Neuronal stem cell (in vitro differentiated cells): ENCODE measurements at places on chromosomes 5 and 9.

DNA sequence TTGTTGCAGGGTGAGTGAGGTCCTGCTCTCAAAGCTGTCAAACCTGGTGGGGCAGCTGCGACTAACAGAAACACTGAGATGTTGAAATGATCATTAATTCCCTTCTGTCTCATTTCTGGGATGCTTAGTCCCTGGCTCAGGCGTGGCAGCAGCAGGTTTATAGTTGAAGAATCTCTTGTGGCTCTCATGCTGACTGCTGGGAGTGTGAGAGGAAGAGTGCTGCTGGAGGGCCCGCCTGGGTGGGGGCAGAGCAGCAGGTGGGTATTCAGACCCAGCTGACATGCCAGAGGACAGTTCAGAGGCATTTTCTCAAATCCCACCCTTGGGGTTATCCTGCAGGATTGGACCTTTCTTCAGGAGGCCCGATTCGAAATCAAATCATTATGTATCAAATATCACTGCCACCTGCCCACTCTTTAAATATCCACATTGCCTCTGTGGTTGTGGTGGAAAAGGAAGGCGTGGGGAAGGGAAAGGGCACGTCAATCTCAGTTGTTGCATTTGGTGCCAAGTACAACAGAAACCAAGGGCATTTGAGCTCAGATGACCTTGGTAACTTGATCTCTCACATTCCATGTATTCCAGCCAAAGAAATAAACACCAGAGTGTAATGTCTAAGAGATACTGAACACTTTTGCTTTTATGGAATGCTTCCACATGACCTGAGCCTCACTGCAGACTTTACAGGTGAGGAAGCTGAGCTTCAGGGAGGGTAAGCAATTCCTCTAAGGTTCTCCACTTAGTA lies 224.3 kb downstream of the AOPEP start:
- no peak overlapping the region for H3K4me3 ChIP-seq
- peaks cover 10% of the 10 kb centered on the region for H3K4me1 ChIP-seq
- DNase-seq, result no peak
- no peak overlapping the region for H3K27ac ChIP-seq

GRCh38 chr5:134227259-134227658 lies 1.4 kb upstream of the PPP2CA start:
- H3K36me3 ChIP-seq, result no peaks in the 10 kb centered on the region
- no peaks in the 10 kb centered on the region for H3K27me3 ChIP-seq
- no peak overlapping the region for H3K4me3 ChIP-seq
- DNase-seq, result no peak
- H3K4me1 ChIP-seq, result peaks cover 9% of the 10 kb centered on the region

- no peaks in the 10 kb centered on the region for H3K36me3 ChIP-seq
- H3K27ac ChIP-seq, result peak overlapping the region; percentile 33
- no peaks in the 10 kb centered on the region for H3K27me3 ChIP-seq
- H3K4me1 ChIP-seq, result peaks cover 14% of the 10 kb centered on the region
- H3K4me3 ChIP-seq, result no peak overlapping the region
- DNase-seq, result peak; percentile 29
Measured at GRCh38 chr9:72524820-72525540, 3.6 kb downstream of the TMC1 start.

DNA sequence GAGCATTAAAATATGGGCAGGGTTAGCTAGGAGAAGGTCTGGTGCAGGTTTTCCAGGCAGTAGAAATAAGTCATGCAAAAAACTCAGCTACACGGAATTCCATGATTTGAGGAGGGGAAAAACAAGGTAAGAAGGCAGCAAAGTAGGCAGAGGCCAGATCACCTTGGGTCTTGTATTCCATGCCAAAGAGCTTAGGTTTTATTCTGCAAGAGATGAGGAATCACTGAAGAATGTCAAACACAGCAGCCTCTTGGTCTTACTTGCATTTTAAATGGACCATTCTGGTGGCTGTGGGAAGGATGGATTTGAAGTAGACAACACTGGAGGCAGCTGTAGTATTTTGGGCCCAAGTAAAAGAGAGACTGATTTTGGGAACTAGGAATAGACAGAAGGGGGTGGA lies 8.6 kb downstream of the TRPM3 start:
- H3K27me3 ChIP-seq, result no peaks in the 10 kb centered on the region
- H3K4me1 ChIP-seq, result peaks cover 5% of the 10 kb centered on the region
- H3K4me3 ChIP-seq, result no peak overlapping the region
- DNase-seq, result no peak
- no peaks in the 10 kb centered on the region for H3K36me3 ChIP-seq

DNA sequence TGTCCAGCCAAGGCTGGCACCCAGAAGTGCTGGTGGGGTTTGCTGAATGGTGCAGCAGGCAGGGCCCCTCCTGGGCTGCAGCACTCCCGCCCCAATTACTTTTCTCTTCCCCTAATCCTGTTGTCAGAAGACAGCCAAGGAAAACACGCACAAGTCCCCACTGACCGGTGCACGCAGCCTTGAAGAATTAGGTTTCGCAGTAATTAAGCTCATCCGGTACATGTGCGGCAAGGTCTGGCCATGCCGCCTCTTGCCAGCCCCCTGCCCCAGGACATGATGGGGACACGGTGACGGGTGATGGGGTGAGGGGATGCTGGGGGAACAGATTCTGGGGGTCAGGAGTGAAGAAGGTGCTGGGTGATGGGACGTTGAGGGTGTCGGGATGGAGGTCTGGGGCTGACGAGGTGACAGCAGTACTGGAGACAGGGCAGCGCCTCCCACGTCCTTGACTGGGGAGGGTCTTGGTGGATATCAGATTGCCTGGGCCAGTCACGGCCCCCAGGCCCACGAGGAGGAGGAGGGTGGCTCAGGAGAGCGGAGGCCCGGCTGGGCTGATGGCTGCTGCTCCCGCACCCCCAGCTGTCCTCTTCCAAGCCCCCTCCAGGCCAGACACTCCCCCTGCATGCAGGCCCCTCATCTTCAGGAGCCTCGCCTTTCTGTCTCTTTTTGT lies 34.9 kb downstream of the BARX1 start:
- H3K4me3 ChIP-seq, result no peak overlapping the region
- no peak overlapping the region for H3K27ac ChIP-seq
- no peaks in the 10 kb centered on the region for H3K4me1 ChIP-seq
- DNase-seq, result no peak

DNA sequence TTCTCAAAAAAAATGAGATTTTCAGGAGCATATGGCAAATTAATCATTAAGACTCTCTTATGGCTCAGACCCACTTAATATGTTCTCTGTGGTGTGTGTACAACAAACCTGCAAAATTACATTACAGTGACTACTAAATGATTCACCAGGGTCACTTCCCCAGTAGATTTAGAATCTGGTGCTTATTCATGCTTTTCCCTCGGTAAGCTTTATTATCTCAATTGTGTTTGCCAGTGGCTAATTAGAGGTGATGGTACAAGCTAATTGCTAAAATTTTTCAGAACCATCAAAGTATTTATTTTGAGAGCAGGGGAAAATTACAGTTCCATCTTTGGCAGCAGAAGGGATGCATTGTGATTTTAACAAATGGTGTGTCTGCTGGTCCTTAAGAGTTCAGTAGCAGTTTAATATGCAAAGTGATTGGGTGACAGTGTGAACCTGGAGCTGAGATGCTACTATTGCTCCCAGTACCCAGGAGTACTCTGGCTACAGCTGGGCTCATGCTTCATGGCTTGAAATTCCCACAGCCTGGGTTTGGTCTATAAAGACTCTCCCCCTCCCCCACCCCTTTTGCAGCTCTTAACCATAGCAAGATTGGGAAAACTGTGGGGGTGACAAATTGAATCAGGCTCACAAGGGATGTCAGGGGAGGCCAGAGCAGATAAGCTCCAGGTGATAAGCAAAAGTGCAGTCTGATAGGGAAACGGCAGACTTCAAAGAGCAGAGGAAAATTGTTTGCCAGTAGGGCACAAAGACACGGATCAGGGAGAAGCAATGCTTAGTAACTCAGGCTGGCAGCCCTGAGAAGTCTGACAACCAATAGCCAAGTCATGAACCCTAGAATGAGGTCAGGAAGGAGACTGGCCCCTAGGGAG lies 92.8 kb upstream of the RAD23B start:
- no peak overlapping the region for H3K27ac ChIP-seq
- H3K27me3 ChIP-seq, result no peaks in the 10 kb centered on the region
- no peak overlapping the region for H3K4me3 ChIP-seq
- no peak for DNase-seq
- H3K4me1 ChIP-seq, result no peaks in the 10 kb centered on the region
- H3K36me3 ChIP-seq, result no peaks in the 10 kb centered on the region

- H3K27me3 ChIP-seq, result no peaks in the 10 kb centered on the region
- peaks cover 47% of the 10 kb centered on the region for H3K4me1 ChIP-seq
- H3K36me3 ChIP-seq, result peaks cover 79% of the 10 kb centered on the region
- peak overlapping the region; percentile 83 for H3K27ac ChIP-seq
- no peak overlapping the region for H3K4me3 ChIP-seq
Measured at GRCh38 chr9:129146441-129146941, 31.6 kb downstream of the IER5L start.

DNA sequence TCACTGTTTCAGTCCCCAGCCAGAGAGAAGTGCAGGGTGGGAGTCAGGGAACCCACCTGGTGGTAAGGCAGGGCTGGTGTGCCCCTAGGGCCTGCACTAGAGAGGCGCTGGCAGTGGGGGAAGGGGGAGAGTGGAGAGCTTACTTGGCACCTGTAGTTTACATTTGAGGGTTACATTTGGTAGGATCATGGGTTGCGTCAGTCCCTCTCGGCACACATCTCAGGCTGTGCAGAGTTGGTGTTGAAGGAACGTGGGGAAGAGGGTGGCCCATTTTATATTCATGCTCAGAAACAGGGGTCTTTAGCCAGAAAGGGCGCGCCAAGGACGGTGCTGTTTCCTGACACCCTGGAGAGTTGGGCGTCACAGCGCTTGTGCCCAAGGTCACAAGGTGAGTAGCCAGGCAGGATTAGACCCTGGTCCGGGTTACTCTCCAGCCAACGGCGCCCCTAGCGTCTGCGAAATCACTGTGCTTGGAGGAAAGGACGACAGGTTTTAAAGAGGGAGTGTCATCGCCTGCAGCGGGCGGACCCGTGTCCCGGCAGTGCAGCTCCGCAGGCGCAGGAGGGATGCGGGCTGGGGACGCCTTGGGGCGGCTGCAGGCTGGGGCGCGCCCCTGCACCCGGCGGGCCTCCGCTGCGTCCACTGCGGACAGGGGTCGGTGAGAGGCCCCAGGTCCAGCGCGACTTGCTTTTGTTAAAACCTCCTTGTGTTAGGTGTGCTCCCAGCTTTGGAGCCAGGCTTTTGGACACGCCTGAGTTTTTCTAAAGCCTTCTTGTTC lies 272.6 kb downstream of the FANCC start:
- DNase-seq, result peak; percentile 69
- H3K4me1 ChIP-seq, result peaks cover 3% of the 10 kb centered on the region
- no peak overlapping the region for H3K4me3 ChIP-seq

- no peak for DNase-seq
- peaks cover 72% of the 10 kb centered on the region for H3K36me3 ChIP-seq
- no peaks in the 10 kb centered on the region for H3K27me3 ChIP-seq
- H3K4me1 ChIP-seq, result no peaks in the 10 kb centered on the region
Measured at GRCh38 chr9:94181408-94182181, 77.5 kb upstream of the ZNF169 start.

DNA sequence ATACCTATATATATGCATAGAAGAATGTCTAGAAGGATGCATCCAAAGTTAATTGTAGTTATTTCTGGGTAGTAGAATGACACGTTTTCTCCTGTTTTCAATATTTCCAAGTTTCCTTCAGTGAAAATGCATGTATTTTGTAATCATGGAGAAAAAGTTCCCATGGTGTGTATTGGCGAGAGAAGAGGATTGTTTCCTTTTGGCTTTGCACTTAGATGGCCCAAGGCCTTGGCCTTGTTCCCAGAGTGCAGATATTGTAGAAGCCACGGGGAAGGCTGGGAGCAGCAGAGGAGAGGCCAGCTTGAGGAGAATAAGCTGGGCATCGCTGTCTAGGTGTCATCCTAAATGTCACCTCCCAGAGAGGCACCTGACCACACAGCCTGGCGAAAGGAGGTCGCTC lies 44.0 kb downstream of the IRF1 start:
- no peak overlapping the region for H3K27ac ChIP-seq
- H3K36me3 ChIP-seq, result no peaks in the 10 kb centered on the region
- H3K27me3 ChIP-seq, result no peaks in the 10 kb centered on the region

- H3K4me3 ChIP-seq, result no peak overlapping the region
- H3K27me3 ChIP-seq, result no peaks in the 10 kb centered on the region
- H3K27ac ChIP-seq, result no peak overlapping the region
- H3K4me1 ChIP-seq, result peaks cover 9% of the 10 kb centered on the region
- no peaks in the 10 kb centered on the region for H3K36me3 ChIP-seq
Measured at GRCh38 chr5:74206579-74207550, 433.7 kb downstream of the ENC1 start.

DNA sequence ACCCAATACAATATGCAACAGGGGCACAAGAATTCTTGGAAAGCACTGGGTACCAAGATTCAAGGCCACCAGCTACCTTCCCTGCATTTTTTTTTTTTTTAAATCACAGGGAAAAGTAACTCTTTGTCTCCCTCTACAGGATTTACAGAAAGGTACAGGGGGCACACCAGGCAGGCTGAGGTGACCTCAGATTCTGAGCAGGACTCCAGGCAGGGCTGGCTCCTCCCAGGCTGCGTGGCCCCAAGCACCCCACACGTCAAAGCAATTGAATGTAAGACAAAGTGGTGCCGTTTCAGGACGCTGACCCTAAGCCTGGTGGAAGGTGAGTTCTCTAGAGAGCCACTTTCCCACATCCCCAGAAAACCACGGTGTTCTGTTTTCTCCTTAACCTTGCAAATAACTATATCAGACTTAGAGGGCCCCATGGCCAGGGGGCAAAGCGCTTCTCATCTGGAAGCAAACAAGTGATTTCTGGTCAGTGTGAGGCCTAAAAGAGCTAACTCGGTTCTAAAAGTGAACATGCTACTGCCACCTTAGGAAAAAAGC lies 222.6 kb downstream of the ROR2 start:
- no peaks in the 10 kb centered on the region for H3K4me1 ChIP-seq
- peak; percentile 46 for DNase-seq
- H3K36me3 ChIP-seq, result peaks cover 41% of the 10 kb centered on the region
- no peak overlapping the region for H3K4me3 ChIP-seq
- no peak overlapping the region for H3K27ac ChIP-seq
- no peaks in the 10 kb centered on the region for H3K27me3 ChIP-seq

DNA sequence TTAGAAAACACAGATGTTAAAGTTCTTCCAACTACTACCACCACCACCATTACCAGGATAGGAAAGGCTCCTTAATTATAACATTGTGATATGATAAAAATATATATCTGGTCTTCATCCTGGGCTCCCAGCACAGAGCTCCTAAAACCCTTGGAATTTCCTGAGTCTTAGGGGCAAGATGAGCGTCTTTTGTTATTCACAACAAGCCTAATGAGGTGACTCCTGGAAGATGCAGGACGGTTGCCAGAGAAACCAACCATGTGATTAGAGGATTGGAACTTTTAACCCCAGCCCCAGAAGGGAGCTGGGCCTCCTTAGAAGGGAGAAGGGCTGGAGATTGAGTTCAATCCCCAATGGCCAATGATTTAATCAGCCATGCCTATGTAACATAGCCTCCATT lies 148.0 kb upstream of the ADRA1B start:
- H3K27me3 ChIP-seq, result no peaks in the 10 kb centered on the region
- H3K4me1 ChIP-seq, result peaks cover 13% of the 10 kb centered on the region
- H3K36me3 ChIP-seq, result no peaks in the 10 kb centered on the region
- no peak overlapping the region for H3K4me3 ChIP-seq
- peak; percentile 54 for DNase-seq

- H3K27me3 ChIP-seq, result no peaks in the 10 kb centered on the region
- no peaks in the 10 kb centered on the region for H3K36me3 ChIP-seq
- peaks cover 3% of the 10 kb centered on the region for H3K4me1 ChIP-seq
- no peak for DNase-seq
- H3K27ac ChIP-seq, result no peak overlapping the region
Measured at GRCh38 chr5:179132586-179133355, 72.6 kb downstream of the ZNF354C start.

- no peaks in the 10 kb centered on the region for H3K27me3 ChIP-seq
- H3K36me3 ChIP-seq, result no peaks in the 10 kb centered on the region
- no peak overlapping the region for H3K27ac ChIP-seq
- no peak for DNase-seq
- peaks cover 1% of the 10 kb centered on the region for H3K4me1 ChIP-seq
- H3K4me3 ChIP-seq, result no peak overlapping the region
Measured at GRCh38 chr9:88759364-88759763, 224.4 kb downstream of the NXNL2 start.
